ENCODE measurements at places on chromosomes 1 and 21.

DNA sequence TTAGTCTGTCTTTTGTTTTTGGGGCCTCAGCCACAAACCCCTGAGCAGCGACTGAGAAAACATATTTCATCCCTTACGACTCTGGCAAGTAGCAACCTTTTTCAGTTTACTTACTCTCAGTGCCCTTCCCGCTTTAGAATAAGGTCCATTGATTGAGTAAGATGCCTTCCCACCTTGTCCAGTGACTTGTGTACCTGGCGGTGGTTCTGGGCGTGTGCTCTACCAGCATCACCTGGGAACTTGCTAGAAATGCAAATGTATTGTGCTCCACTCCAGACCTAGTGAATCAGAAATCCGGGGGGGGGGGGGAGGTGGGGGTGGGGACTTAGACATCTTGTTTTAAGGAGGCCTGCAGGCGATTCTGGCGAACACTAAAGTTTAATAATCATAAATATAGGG, 72.1 kb downstream of the S1PR1 start:
- DNase-seq, result no peak

- no peak for DNase-seq
Measured at GRCh38 chr1:1243807-1244191, 2.7 kb downstream of the C1QTNF12 start.

DNA sequence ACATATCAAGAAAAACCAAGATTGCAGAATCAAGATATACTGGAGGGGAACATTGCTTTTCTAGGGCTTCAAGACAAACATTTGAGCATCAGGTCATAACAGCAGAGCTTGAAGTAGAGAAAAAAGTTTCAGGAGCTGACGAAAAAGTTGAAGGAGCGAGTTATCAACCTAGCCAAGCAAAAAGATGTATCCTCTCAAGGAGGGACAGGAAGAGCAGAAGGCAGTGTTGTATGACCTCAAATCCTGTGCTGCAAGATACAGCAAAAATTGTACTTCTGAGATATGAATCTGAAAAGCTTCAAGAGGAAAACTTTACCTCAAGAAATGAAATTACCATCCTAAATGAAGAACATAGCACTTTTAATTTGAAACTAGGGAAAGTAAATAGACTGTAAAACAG, 153.1 kb downstream of the AK5 start:
- peak; percentile 35 for DNase-seq

DNA sequence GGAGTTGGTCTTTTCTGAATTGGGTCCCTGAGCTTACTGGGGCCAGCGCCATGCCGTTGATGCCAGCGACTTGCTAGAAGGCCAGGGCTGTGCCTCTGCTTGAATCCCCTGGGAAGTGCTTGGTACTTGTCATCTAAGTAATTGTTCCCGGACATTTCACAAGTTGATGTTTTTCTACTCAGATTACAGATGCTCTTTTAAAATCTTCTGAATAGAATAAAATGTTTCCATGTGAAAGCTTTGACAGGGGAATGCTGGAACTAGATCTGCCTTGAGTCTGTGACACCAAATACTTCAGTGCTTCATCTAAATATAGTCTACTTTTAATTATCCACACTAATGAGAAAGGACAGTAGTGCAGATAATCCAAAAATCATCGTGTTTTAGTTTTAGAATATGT, 38.3 kb downstream of the PTGFRN start:
- no peak for DNase-seq

DNA sequence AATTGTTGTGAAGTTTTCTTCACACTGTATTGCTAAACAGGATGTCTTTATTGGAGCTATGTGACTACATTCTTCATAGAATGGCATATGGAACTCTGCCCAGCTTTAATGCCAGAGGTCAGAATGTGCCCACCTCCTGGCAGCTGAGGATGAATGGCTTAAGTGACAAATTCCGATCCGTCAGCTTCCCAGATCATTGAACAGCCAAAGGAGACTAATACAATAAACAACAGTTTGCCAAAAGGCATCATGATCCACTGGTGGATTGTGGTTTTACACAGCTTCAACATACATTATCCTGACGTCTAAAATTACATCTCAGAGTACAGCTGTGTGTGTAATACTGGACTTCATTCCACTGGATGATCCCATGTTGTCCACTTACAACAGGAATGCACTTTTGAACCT, 68.7 kb upstream of the C1orf105 start:
- DNase-seq, result no peak

GRCh38 chr1:26938659-26939025, 17.1 kb downstream of the NUDC start:
- no peak for DNase-seq

- no peak for DNase-seq
Measured at GRCh38 chr1:92886886-92887419, 55.1 kb downstream of the RPL5 start.

- peak; percentile 94 for DNase-seq
Measured at GRCh38 chr1:113042285-113043143, 30.5 kb upstream of the LRIG2 start.

- peak; percentile 50 for DNase-seq
Measured at GRCh38 chr1:17826165-17826488, 71.0 kb downstream of the ACTL8 start.

GRCh38 chr21:29677326-29677725, 262.5 kb downstream of the GRIK1 start:
- DNase-seq, result no peak

GRCh38 chr1:205858141-205858961, 8.4 kb upstream of the PM20D1 start:
- peak; percentile 23 for DNase-seq

DNA sequence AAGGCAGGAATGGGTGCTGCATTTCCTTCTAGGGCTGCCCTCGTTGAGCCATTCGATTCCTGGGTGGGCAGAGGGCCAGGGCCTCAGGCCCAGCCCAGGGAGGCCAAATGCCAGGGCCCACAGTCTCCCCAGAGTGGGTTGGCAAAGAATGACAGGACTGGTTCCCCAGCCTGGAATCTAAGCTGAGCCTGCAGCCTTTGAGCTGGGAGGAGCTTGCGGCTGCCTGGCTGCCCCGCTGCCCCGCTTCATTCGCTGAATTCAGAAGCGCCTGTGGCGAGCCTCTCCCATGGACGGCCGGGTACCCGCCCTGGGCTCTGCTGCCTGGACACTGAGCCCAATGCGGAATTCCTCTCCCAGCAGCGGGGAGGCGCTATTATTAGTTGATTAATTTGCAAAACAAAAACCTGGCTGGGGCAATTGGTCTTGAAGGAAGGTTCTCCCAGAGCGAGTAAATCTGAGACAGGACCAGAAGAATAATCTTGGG, 32.3 kb upstream of the TARDBP start:
- DNase-seq, result peak; percentile 24

GRCh38 chr1:203056516-203056915, 29.3 kb downstream of the MYOG start:
- DNase-seq, result no peak

GRCh38 chr1:86460998-86461397, 7.7 kb upstream of the CLCA1 start:
- peak; percentile 63 for DNase-seq

- peak; percentile 82 for DNase-seq
Measured at GRCh38 chr1:27099135-27099586, 55.8 kb downstream of the SLC9A1 start.

GRCh38 chr1:82464362-82465001, 663.7 kb downstream of the ADGRL2 start:
- DNase-seq, result peak; percentile 3

- no peak for DNase-seq
Measured at GRCh38 chr1:154758346-154758745, 111.7 kb downstream of the KCNN3 start.

- DNase-seq, result peak; percentile 9
Measured at GRCh38 chr1:179709841-179710329, 33.2 kb upstream of the FAM163A start.

- peak; percentile 73 for DNase-seq
Measured at GRCh38 chr1:186304982-186305949, 69.8 kb downstream of the TPR start.

DNA sequence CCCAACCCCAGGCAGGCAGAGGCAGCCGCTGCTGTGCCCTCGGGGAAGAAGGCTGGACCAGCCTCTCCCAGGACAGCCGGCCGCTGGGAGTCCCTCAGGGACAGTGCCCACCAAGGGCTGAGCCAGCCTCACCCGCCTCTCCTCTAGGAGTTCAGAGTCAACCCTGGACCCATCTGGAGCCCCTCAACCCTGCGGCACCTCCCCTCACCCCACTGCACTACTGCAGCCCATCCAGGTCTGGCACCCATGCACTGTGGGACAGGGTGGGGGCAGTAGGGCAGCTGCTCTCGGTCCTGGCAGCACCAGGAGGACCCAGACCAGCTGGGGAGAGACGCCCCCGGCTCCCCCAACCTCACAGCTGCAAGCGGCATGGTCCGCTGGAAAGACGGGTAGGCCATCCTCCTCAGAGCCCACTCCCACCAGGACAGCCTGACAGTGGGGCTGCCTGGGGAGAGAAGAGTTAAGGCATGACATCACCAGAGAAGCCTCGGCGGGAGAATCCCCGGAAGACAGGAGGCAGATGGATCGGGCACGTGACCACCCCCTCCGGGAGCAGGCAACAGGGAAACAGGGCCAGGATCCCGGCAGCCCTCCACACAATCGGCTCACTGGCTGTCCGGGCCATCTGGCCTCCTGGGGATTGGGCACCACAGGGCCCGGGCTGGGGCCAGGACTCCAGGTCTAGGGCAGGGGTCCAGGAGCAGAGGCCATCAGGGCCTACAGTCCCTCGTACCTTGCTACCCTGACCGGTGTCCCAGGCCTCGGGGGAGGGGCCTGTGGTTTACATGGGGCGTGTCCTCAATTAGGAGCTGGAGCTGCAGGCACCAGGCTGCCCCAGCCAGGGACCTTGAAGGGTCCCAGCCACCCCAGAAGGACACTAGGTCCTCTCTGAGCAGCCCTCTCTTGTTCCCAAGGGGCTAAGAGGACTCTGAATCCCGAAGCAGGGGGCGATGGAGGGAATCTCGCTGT, 3.1 kb downstream of the ACAP3 start:
- peak; percentile 51 for DNase-seq

DNA sequence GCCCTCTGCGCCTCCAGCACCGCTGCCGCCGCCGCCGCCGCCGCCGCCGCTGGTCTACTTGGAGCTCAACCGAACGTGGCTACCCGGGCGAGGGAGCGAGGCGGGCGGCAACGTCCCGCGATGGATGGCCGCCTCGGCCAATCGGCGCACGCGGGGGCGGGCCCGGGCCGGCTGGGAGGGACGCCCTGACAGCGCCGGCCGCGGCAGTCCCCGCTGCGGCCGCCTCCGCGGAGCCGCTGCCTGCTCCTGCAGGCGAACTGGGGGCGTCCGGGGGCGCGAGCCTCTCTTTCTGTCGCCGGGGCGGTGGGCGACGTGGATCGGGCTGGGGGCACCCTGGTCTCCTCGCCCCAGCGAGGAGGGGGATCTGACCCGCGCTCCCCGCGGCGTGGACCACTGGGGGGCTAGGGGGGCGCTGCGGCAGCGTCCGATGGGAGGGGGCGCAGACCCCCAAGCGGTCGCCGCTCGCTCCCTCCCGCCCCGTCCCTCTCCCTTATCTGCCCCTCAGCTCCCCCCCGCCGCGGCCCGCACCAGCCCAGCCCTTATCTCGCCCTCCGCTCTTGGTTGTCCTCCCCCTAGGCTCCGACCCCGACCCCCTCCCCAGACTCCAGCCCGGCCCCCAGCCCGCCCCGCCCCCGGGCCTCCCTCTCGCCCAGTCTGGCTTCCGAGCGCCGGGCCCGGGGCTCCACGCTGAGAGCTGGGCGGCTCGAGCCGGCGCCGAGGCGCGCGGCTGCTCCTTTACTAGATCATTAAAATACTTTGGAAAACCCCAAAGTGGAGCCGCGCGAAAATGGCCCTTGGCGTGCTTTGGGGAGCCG, at the start of gene SSBP3:
SSBP3 (minus strand) TSS at position 56 of the 815 bp plus-strand sequence.
- DNase-seq, result peak; percentile 97

DNA sequence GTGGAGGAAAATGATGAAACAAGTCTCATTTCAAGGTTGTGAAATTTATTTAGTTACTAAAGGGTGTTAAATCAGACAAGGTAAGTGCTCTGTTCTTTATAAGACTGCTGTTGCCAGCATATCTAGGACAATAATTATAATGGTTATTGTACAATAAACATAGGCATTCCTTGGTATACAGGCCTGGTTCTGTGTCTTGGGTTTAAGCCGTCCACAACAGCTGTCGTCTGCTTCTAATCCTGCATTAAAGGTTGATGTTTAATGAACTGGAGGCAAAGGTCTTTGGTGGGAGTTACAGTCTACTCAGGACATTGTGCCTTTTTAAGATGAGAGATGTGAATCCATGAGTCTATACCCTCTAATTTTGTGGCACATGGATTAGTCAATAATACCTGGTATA, 23.4 kb upstream of the FMO4 start:
- DNase-seq, result no peak

GRCh38 chr1:26960625-26960966, 328 bp upstream of the KDF1 start:
- no peak for DNase-seq

- no peak for DNase-seq
Measured at GRCh38 chr1:181081395-181081794, 7.1 kb upstream of the IER5 start.

GRCh38 chr1:109641861-109642260, 14.0 kb upstream of the GSTM4 start:
- no peak for DNase-seq

DNA sequence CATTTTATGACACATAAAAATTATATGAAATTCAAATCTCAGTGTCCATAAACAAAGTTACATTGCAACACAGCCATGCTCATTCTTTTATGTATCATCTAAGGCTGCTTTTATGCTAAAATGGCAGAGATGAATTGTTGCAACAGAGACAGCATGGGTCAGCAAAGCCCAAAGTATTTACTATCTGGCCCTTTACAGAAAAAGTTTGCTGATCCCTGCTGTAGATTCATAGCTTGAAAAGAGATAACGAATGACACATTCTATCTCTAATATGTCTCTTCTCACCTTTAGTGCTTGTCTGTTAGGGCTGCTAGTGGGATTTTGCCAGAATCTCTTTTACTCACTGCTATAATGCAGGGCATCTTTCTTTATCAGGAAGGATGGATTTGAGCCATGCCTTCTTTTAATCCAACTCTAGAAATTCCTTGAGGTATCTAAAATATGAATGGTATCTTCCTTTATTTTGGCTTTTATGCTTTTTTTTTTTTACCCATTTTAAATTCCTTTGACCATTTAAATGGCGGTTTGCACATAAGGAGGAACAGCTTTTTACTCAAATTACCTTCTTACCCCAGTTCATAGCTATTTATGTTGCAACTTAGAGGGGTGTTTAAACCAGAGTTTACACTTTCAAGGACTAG, 598.2 kb downstream of the PLPP3 start:
- no peak for DNase-seq

GRCh38 chr1:37137601-37138000, 103.3 kb upstream of the GRIK3 start:
- DNase-seq, result no peak

DNA sequence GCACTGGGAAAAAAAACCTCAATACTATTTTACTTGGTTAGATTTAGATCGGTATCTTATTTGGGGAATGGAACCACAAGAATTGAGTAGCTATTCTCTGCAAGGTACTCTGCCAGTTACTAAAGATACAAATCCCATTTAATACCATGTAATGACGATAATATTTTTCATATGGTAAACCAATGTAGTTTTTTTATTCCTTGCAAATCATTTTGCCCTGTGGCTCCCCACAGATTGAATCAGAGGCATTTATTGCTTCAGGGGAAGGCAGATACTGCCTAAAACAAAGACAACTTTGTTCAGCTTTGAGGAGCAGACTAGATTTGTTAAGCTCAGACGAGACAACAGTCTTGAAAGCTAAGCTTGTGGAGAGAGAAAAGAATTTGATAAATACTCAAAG, 226.7 kb upstream of the RUNX1 start:
- no peak for DNase-seq

GRCh38 chr1:46512135-46512791, 22.6 kb downstream of the DMBX1 start:
- no peak for DNase-seq
